Stimulated activated CD4-positive, alpha-beta T cell treated with anti-CD3 and anti-CD28 coated beads, Interleukin-2, amount 100 ng/mL, for 4 hours (primary cell): ENCODE measurements at places on chromosomes 7 and 10.

DNA sequence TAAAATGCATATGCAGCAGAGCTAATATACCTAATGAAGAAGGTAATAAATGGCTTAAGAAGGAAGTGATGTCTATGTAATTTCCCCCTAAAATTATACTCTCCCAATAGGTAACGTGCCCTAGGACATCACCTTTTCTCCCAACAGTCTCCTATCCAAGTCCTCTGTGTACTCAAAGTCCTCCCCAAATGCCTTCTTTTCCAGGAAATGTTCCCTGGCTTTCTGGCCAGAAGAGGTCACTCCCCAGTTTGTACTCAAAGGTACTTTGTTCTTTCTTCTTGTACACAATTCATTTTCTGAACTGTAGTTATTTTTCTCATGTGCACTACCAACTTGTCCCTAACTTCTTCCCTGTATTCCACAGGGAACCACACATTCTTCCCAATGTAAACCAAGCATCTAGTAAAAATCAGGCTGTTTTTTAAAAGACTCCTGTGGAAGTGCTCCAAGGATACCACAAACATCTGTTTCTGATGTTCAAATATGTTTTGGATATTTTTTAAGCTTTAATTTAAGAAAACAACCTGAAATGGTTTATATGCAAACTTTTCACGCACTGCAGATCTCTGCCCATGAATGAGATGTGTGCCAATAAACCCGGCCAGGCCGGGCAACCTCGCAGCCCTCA, 262.3 kb upstream of the KLF14 start:
- DNase-seq, result no peak

- no peak for DNase-seq
Observed at GRCh38 chr7:125061776-125062397, 132.3 kb upstream of the POT1 start.

- DNase-seq, result no peak
Observed at GRCh38 chr7:33821970-33822369, 83.4 kb upstream of the BMPER start.

DNA sequence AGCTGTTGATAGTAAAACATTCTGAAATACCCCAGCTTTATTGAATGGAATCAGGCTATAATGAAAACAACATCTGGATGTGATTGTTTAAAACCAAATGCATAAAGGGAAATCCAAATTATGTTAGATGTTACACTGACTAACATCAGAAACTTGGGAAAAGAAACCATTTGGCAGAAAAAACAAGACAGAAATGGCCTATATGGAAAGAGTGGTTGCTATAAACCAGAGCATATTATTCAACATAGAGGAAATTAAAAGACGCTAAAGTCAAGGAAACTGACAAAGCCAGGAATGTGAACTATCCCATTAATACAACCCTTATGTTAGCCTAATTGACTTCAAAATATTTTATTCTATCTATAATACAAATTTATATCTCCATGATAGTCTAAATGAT, 53.0 kb upstream of the CABCOCO1 start:
- DNase-seq, result no peak

DNA sequence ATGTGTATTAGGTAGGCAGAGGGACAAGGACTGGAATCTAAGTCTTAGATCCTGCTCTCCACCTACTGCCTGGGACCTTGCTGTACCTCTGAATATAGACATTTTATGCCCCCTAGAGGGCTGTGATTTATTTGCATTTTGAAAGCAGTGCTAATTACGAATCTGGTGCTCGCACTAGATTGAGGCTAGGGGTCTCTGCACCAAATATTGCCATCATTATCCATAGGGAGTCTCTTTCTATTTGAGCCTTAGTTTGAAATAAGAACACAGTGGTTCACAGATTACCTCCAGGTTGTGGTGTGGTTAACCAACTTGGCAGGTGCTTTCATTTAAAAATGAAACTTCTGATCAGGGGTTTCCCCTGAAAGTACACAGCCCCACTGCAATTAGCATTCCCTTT, 41.8 kb downstream of the CNNM1 start:
- no peak for DNase-seq

- no peak for DNase-seq
Observed at GRCh38 chr10:70078329-70078728, 25.7 kb downstream of the MACROH2A2 start.

DNA sequence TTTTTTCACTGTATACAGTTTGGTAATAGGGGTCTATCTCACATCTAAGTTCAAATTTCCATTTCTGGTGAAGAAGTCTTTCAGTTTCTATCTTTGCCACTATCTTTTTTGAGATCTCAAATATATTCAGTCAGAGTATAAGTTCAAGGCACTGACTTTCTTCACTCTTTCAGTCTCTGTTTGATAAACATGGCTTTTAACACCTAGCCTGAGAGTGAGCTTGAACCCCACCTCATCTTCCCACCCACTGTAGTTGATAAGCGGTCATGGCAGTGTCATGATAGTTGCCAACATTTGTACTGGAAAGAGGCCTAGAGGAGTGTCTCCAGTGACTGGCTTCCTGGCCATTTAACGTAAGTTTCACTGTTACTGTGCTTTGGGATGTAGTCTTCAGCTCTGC, 41.2 kb upstream of the AGR3 start:
- no peak for DNase-seq

- no peak for DNase-seq
Observed at GRCh38 chr7:157016024-157016351, 5.5 kb upstream of the MNX1 start.

DNA sequence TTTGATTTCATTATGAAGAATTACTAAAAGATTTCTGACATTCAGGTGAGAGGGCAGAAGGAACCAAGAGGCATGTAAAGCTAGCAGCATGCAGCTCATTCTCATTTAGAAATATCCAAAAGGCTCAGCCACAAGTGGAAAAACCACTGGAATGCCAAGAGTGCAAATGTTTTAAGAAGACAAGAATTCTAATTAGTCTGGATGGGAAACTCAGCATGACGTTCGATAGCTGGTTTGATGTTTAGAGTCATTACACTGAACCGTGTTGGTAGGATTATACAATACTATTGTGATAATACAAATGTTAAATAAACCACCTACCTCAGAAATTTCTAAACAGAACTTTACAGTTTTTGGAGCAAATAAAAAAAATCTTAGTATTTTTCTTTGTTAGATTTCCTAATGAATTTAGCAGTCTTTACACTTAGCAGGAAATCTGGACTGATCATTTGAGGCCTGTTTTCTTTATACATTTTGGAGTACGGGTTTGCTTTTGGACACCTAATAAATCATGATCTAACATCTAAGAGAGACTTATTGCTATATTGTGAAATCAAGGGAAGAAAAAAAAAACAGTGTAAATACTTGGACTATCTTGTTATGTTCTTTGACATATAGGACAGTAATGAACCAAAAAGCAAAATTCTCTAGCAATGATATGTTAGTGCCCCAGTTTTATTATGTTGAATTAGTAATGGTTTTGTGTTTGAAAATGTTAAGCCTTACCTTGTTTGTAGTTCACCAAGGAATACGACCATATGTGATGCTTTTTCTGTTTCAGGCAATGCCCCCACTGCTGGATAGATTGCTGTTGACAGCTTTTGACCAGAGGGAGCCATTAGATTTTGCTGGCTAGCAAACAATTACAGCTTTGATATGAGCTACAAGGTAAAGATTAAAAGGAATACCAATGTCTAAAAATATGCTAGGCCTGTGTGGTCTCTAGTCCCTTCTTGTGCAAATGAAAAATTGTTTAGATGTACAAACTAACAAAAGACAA, 354.1 kb upstream of the SEMA3A start:
- no peak for DNase-seq

GRCh38 chr7:94170836-94171235, 166.7 kb upstream of the BET1 start:
- DNase-seq, result no peak

- DNase-seq, result no peak
Observed at GRCh38 chr7:31883761-31884164, 186.4 kb downstream of the PDE1C start.

- DNase-seq, result no peak
Observed at GRCh38 chr7:117889611-117890010, 16.4 kb upstream of the CTTNBP2 start.

DNA sequence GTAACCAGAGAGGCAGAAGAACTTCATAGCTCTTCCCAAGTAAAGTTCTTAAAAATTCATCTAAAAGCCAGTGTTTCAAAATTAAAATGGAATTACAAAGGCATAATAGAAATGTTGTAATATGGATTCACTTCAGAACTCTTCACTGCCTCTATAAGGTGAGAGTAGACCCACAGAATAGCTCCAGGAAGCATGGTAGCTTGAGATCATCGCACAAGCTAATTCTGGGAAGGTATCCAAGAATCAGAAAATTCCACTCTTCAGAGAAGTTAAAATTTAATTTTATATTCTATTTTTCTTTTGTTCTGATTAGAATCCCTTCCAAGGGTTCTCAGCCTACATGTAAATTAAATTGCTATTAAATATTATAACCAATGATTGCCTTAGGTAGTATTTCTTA, 1.5 kb upstream of the DHX32 start:
- no peak for DNase-seq

DNA sequence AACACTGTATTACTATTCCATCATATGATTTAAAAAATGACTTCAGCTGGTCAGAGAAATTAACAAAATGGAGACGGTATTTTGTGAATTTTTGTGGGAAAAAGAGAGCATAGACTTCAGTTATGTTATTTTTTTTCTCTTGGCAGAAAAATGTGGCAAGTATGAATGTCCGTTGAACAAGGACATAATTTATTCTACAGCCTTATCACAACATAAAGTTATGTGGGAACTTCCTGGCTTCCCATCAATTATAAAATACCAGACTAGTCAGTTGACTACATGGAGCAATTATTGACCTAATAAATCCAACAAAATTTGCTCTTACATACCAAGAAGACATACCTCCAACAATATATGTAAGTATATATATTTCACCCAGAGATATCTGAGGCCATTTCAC, 88.6 kb upstream of the PPP1R3A start:
- DNase-seq, result no peak

- DNase-seq, result no peak
Observed at GRCh38 chr7:38929460-38930171, 20.6 kb upstream of the VPS41 start.

- DNase-seq, result no peak
Observed at GRCh38 chr10:12416344-12417050, 67.2 kb downstream of the CAMK1D start.

DNA sequence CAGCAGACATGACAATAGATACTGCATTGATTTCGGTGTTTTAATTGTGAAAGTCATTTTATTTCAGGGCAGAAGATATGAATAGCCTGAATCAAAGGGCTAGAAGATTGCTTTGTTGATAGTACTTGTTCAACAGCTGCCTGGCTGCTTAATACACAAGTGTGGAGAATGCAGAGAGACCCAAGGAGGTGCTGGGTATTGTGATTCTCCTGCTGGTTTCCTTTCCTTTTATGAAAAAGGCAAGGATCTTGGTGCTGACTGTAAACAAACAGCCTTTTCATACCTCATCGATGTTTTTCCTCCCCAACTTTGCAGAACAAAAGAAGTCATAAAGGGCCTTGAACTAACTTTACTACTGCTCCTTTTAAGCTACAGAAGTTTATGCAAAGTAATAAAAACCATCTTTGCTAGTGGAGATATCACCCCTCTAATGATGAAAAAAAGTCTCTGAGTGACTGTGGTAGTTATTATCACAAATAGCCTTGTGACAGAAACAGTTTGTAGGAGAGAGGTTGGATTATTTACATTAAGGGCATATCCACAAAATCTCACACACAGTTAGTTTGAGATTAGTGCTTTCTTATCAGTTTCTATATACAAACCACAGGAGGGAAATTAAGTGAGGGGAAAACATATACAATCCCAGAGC, 800.0 kb downstream of the LRMDA start:
- no peak for DNase-seq

DNA sequence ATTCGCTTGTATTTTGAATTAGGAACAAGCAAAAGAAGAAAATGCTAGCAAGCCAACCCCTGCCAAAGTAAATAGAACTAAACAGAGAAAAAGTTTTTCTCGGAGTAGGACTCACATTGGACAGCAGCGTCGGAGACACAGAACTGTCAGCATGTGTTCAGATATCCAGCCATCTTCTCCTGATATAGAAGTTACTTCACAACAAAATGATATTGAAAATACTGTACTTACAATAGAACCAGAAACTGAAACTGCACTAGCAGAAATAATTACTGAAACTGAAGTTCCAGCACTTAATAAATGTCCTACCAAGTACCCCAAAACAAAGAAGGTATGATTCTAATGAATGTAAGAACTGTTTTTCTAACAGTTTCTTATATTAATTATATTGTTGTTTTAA, 87.9 kb downstream of the KMT2E start:
- no peak for DNase-seq

- no peak for DNase-seq
Observed at GRCh38 chr7:81672872-81673271, 97.0 kb downstream of the HGF start.

DNA sequence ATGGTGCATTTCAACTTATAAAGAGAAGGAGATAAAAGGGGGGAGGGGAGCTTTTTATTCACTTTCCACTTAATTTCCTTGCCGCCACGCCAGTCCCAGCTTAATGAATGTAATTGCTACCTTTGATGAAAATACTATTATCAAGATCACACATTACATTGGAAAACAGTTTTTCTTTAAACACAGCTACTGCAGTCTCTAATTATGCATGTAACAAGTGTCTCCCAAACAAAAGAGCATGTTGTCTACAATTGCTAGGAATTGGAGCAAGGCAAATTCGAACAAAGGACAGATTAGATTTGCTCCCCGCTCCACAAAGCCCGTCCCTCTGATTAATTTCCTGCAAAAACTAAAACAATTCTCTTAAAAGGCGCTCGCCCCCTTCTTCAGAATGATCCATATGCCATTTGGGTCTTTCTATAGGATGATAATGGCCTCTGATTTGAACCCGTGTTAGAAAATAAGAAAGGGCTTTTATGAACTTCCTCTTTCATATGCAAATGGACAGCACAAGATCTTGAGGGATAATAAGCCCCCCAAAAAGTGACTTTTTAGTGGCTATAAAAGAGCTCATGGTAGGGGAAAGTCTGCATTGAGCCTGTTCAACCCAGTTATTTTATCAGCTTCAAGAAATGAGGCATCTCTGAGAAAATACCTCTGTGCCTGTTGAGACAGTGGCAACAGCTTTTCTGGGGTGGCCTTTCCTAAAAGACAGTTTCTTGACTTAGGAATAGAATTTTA, 60.6 kb downstream of the ACADSB start:
- no peak for DNase-seq

- DNase-seq, result no peak
Observed at GRCh38 chr7:47796347-47796746, 151.9 kb downstream of the PKD1L1 start.

- DNase-seq, result no peak
Observed at GRCh38 chr7:7768977-7769709, 50.7 kb upstream of the RPA3 start.

GRCh38 chr10:62761115-62761514, 43.4 kb upstream of the ADO start:
- DNase-seq, result peak; percentile 37

DNA sequence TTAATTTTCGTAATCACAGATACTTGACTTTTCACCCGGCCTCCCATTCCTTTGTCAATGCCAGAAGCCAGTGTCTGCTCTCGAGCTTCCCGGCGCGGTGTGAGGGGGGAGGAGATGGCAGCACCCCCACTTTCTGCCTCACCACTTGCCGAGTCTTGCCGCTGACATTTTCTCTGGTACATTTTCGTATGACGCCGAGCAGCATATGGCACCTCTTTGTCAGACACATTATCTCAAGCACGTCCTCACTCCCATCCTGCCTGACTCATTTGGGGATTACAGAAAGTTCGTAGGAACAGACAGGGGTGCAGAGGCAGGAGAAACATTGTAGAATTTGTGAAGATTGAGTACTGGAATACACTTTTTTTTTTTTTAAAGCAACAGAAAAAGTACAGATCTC, 60.8 kb upstream of the SORCS3 start:
- DNase-seq, result no peak
